MG63 (cell line): ENCODE measurements at places on chromosomes 12 and 14.

- DNase-seq: no peak
Measured at GRCh38 chr12:86194721-86195120, 61.5 kb downstream of the MGAT4C start.

- no peak for DNase-seq
Measured at GRCh38 chr12:116050275-116050674, 227.2 kb downstream of the MED13L start.

DNA sequence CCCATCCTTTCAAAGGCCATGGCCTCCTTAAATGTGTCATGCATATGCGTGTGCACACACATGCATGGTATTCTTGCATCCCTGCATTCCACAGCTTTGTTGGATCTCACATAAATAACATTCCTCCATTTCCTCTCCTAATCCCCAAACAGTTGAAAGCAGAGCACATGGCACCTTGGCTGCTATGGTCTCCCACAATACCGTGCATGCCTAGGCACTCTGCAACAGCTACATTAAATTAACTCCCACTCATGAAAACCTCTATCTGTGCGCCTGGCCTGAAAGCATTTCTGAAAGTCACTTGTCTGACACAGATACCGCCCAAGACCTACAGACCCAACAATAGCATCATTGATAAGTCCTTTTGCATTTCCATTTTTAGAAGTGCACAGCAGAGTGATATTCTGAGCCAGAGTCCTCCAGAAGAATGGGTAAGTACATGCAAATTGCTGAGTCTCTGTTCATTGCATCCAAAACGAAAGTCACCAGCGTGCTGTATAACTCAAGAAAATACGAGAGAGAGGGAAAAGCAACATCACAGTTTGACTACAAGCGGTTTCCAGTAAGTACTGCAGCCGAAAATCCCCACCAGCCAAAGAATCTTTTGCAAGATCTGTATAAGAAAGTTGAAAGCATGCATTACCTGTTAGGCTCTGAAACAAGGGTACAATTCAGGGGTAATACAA lies 436 bp downstream of the ASB2 start:
- DNase-seq: no peak

DNA sequence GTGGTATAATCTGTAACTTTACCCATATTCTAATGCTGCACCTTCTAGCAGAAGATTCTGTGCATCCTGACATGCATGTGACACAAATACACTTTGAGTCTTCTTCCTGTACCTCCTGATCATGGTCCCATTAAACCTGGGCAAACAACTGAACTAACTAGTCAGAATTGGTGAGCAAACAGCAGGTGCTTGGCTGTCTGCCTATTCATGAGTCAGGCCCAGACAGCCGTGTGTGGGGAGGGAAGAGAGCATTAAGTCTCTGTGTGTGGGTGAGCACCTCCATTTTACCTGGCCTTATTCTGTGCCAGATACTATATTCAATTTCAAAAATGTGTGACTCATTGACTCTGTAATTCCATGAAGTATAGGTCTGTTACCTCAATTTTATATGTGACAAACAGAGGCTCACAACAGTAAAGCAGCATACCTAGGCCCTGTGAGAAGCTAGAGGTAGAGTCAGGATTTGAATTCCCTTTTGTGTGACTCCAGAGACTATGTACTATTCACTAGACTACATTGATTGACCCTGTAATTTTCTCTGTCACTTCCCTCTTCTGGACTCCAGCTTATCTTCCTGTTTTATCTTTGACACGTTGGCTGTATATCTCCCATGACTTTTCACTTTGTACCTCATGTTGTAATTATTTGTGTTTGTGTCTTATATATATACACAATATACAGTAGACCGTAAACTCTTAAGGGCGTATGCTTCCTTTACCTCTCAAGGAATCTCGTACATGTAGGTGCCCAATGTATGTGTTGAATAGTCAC lies 32.2 kb downstream of the SUSD6 start:
- DNase-seq: peak; percentile 56

DNA sequence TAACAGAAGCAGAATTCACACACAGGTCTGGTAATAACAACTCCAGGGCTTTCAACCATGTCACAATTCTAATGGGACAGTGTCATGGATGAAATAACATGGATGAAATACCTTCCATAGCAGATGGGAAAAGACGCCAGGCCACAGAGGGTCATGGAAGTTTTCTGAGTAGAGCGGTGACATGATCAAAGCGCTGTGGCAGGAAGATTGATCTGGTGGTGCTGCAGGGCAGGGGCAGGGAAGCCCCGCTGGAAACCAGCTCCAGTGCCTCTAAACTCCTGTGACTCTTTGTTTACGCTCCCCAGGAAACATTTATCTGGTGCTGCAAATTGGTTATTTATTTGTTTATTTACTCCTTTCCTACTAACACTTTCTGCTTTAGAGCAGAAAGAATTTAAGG lies 108.3 kb upstream of the HMGA2 start:
- no peak for DNase-seq

GRCh38 chr14:90805662-90806540 lies 10.3 kb downstream of the TTC7B start:
- no peak for DNase-seq

GRCh38 chr14:103871596-103872480 lies 24.5 kb upstream of the PPP1R13B start:
- no peak for DNase-seq

GRCh38 chr12:26109343-26109881 lies 15.4 kb downstream of the BHLHE41 start:
- DNase-seq: no peak

- DNase-seq: no peak
Measured at GRCh38 chr14:56666716-56667115, 87.1 kb downstream of the TMEM260 start.

DNA sequence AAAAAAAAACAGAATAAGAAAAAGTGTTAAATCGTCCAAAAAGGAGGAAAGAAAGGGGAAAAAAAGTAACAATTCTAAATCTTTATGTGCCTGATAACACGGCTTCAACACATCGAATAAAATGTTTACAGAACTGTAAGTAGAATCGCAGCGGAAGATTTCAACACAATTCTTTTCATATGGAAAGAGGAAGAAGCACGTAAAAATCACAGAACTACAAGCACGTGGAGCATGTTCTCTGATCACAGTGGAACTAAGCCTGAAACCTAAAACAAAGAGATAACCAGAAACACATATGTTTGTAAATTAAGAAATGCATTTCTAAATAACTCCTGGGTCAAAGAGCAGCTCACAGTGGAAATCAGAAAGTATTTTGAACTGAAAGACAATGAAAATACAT lies 8.7 kb downstream of the CLEC7A start:
- no peak for DNase-seq

GRCh38 chr12:57626111-57626920 lies 6.7 kb downstream of the B4GALNT1 start:
- DNase-seq: no peak

DNA sequence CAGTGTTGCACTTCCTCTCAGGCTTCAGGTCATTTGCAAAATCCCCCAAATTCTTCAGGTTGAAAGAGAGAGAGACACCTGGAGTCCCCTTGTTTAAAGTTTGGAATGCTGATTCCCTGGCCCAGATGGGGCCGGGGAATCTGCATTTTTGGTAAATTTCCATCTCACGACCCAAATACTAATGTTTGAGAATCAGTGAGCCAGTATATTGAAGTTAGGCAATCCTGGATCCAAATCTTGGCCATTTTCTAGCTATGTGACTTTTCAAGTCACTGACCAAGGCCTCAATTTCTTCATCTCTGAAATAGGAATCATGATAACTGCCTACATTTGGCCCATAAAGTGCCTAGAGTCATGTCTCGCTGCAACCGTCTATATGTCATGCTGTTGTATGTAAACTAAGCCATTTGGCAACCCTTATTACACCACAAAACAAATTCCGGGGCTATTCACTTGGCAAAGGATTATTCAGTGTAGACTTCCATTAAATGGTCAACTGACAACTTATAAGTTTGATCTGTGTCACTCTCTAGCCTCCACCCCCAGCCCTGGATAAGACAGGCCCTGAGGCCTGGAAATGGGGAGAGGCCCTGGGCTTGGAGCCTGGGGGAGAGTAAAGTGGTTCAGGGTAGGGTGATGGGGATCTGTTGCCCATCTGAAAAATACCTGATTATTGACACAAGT lies 3.7 kb upstream of the ZFP36L1 start:
- no peak for DNase-seq

DNA sequence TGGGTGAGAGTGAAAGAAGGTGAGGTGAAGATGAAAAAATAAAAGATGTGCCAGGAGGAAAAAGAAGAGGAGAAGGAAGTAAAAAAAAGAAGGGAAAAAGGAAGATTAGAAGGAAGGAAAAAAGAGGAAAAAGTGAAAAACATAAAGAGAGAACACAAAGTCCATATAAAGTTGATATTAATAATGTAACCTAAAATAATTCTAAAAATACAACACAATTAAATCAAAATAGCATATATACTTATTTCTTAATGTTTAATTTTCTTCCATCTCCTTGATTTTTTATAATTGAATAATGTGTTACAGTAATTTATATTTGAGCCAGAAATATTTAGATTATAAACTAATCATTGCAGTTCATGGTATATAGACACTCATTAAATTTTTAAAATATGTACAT lies 124.4 kb upstream of the NOVA1 start:
- no peak for DNase-seq

DNA sequence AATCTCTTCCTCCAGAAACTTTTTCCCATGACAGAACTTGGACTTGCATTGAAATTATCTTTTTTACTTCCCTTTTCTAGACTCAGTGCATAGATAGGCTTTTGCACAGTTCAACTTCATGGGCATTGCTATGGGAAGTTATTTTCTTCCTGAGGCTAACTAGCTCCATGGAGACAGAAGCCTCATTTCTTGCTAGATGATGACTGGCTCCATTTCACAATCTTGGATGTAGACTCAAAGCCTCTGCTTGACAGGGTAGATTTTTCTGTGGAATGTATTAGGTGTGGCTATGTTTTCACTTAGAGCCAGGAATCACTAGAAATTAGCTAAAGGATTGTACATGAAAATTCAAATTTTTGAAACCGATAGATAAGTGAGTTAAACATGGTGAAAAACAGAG lies 884.1 kb upstream of the MGAT4C start:
- no peak for DNase-seq

GRCh38 chr12:48936379-48936979 lies 11.2 kb upstream of the FKBP11 start:
- peak; percentile 48 for DNase-seq

DNA sequence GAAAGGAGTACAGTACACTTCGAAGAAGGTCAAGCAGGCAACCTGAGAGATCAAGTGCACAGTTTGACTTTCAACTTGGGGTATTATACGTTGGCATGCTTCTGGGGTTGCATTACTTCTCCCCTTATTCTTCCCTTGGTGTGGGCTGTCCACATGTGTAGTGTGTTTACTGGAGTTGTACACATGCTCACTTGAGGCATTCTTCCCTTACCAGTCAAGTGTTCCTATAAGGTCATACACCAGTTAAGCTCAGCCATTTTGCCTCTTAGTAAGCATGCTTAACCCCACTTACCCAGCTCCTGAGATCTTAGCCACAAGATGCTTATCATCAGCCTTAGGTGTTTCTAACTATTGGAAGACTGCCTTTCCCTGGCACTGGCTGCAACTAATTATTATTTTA lies 63.8 kb downstream of the C12orf42 start:
- no peak for DNase-seq

- DNase-seq: no peak
Measured at GRCh38 chr12:102913453-102914226, 3.4 kb downstream of the PAH start.

DNA sequence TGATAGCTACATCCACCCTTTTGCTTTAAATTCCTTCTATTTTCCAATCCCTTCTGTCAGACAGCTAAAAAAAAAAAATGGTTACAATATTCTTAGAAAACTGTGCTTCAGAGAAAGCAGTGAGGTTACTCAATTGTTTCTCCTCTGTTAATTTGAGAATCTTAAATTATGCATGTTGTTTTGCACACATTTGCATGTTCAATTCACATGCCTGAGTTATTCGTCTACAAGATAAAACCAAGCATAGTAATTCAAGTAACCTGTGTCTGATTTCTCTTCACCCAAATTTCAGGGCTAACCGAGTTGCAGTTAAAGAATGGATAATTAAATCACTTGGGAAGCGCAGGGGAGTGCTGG lies 81.0 kb upstream of the MED13L start:
- DNase-seq: no peak

DNA sequence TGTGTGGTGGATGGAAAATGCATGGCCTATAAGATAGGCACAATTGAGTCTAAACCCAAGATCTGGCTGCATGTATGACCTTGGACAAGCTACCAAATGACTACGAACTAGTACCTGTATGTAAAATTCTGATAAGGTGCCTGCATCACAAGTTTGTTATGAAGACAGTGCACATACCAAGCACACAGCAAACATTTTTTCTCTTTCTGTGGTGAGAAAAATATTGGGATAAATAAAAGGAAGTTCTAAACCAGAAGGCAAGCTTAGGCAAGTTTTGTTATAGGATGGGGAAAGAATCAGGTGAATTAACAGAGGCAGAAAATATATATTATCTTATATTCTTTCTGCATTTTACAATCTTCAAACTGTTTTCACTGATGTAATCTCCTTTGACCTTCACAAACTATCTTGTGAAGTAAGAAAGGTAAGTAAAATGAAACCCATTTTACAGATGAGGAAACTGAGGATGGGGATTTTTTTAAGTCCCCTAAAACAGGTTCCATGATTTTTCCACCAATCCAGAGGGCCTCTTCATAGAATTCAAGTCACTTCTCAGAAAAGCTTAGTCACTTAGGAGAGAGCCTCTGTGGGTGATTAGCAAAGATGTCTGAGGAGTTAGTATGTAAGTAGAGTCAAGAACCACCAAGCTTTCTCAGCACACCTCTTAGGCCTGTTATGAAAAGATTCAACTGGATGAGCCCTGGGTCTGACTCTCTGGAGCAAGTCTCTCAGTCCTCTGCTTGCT lies 132.0 kb upstream of the RAP1B start:
- DNase-seq: no peak

DNA sequence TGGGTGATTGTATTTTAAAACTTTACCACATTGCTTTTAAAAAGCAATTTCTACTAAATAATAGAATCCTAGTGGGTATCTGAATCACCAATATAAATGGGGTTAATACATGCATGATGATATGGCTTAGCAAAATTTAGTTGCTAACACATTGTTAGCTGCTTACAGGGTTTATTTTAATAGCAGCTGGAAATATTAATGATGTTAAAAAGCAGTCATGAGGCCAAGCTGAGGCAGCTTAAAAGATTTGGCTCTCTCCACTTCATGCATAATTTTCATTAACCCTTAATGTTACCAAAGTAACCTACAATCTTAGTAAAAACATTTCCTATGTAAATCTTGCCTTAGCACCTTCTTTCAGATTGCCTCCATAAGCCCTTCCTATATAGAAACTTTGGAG lies 49.2 kb upstream of the CNOT2 start:
- DNase-seq: no peak
